Activated B cell treated with CpG ODN at 0.5 μM for 24 hours (primary cell): ENCODE measurements at places on chromosomes 7 and 10.

- DNase-seq, result no peak
Measured at GRCh38 chr10:75663947-75664664, 232.7 kb downstream of the LRMDA start.

GRCh38 chr7:54841772-54842697, 83.0 kb upstream of the SEC61G start:
- no peak for DNase-seq

GRCh38 chr7:112571852-112572607, 91.2 kb downstream of the LSMEM1 start:
- no peak for DNase-seq

- no peak for DNase-seq
Measured at GRCh38 chr7:151699147-151699927, 177.6 kb downstream of the PRKAG2 start.
